ENCODE measurements at places on chromosomes 7 and 10. TPM values are rescaled to one million over a fixed set of nuclear protein-coding genes. Genes with fewer than 3 reads are reported as not detected.

INA gene
- 1.4 TPM for total RNA-seq

- DNase-seq: peak; percentile 21
Observed at GRCh38 chr10:33534416-33534815, 199.9 kb upstream of the NRP1 start.

RTKN2 gene
- 5.1 TPM for total RNA-seq

GRCh38 chr10:23081891-23082290 lies 13.5 kb upstream of the MSRB2 start:
- DNase-seq: no peak

DNA sequence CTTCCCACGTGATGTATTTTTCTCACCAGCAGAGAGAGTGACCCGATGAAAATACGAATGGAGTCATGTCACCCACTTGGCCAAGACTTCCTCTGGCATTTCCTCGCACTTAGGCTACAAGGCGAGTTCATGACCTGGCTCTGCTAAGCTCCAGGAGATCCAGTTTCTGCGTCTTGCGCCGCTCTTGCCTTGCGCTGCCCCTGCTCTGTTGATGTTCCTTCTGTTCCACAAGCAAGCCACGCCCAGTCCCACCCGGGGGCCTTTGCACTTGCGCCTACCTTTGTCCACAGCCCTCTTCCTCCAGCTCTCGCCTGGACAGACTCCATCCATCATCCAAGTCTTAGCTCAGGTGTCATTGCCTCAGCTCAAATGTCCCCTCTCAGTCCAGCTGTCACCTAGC lies 116.3 kb upstream of the SHH start:
- no peak for DNase-seq

- no peak for DNase-seq
Observed at GRCh38 chr7:4261601-4261960, 420.5 kb upstream of the FOXK1 start.

GRCh38 chr7:40546616-40547501 lies 412.1 kb downstream of the SUGCT start:
- no peak for DNase-seq

WDFY4 gene
- total RNA-seq: 4.6 TPM

- DNase-seq: no peak
Observed at GRCh38 chr10:36057180-36057579, 415.1 kb upstream of the FZD8 start.

GRCh38 chr10:24897326-24897926 lies 55.0 kb downstream of the PRTFDC1 start:
- peak; percentile 56 for DNase-seq

PON1 gene
- 0.24 TPM for total RNA-seq

DNA sequence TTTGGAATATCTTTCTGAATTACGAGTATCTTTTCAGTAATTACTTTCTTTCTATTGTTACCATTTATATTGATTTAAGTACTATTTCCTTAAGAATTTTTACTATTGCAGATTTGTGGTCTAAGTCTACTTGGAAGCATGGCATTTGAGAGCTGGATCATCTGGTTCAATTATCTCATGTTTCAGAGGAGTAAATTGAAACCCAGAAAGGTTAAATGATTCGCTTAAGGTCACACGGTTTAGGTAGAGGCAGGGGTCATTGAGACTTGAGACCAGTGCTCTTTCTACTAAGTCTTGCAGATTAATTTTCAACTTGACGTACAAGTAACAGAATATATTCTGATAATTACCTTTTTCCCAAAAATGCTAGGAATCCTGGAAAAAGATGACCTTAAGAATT lies 109.2 kb upstream of the GLCCI1 start:
- DNase-seq: no peak

GRCh38 chr10:16381083-16381482 lies 55.7 kb upstream of the PTER start:
- DNase-seq: no peak

DNA sequence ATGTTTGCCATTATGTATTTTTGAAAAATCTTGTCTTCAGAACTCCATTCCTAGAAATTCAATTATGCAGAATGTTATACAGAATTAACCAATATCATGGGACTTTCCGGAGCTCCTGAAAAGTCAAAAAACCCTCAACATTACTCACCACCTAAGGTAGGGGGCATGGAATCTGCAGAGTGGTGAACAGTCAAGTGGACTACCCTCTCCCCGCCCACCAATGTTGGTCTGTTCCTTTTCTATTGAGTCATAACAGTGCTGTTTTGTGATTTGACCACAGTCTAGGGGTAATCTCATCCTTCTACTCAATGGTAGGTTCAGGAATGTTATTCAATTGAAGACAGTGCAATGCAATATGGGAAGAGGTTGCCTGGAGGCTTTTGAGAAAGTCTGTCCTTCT lies 130.5 kb upstream of the HABP2 start:
- no peak for DNase-seq

GRCh38 chr7:116340943-116341907 lies 130.9 kb downstream of the TES start:
- no peak for DNase-seq

NUTM2B gene
- total RNA-seq: 2.2 TPM

- DNase-seq: no peak
Observed at GRCh38 chr10:29166713-29167112, 122.2 kb upstream of the LYZL1 start.

GRCh38 chr10:64463406-64463805 lies 942.2 kb downstream of the REEP3 start:
- DNase-seq: no peak

DNA sequence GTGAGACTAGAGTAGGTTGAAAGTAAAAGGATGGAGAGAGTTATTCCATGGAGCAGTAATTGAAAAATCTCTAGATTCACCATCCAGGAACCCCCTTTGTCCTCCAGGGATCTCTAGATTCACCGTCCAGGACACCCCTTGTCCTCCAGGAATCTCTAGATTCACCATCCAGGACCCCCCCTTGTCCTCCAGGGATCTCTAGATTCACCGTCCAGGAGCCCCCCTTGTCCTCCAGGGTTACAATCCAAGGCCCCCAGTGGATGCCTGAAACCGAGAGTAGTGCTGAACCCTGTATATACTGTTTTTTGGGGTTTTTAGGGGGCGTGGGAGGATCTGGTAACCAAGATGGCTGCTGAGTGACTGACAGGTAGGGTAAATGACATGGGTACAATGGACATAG lies 38.3 kb upstream of the PPP2R2D start:
- DNase-seq: no peak

DNA sequence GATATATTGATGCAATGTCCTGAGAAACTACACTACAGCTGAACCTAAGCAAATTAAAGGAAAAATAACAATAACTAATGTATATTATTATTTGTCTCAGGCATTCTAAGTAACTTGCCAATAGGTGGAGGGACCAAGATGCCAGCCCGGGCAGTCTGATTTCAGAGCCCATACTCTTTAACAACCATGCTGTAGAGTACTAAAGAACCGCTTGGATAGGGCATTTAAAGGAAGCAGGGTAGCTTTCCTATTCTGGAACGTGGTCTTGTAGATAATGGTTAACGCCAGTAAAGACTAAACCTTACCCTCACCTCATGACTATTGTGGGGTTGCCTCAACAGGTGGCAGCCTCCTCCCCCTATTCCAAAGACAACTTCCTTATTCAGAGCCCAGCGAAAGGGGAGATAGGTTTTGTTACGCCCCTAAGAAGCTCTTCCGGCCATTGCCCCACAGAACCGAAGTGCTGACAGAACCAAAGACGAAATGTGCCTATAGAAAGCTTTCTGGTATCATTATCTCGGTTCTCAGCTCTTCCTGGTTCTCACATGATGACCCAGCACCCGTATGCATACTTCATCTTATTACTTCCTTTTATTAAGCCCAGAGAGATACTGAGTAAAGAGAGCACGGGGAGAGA lies 707 bp upstream of the C1GALT1 start:
- no peak for DNase-seq

HECW1 gene
- total RNA-seq: 4.1 TPM

DNA sequence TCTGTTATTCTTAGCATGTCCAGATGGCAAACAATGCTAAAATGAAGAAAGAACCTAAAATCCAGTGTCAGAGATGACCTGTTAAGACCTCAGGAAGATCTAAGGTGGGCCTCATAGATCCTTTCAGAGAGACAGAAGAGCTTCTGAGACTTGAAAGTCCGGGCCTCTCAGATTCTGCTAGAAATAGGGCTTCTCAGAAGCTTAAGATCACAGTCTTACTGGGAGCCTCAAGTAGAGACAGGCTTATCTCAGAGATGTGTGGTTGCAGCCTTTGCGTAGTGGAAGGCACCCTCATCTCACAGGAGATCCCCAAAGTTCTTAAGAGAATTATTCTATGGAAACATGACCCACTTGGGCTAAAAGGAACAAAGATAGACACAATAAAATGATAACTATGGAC lies 642.8 kb downstream of the TNS3 start:
- DNase-seq: peak; percentile 40

SPDYE6 gene
- total RNA-seq: not detected

FGFBP3 gene
- 1.2 TPM for total RNA-seq

GRCh38 chr10:6234371-6234770 lies 31.6 kb downstream of the PFKFB3 start:
- no peak for DNase-seq

DNA sequence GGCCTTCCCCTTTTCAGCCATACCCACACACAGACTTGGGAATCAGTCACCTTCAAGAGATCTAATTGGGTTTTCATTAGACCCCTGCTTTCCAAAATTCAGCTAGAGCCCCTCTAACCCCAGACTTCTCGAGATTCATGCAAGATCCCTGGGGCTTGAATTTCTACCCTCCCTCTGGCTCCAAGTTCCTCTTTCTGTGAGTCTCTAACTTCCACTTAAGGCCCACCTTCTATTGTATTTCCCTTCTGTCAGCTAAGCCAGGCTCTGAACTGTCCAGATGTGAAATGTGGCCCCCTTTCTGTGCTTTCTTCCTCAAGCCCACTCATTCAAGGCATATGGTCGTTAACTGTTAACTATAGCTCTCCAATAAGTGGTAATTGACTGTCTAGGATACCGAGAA lies 132.2 kb downstream of the ZNF365 start:
- DNase-seq: no peak

IFIT2 gene
- total RNA-seq: 9.1 TPM

- DNase-seq: peak; percentile 39
Observed at GRCh38 chr10:6124666-6125065, 35.8 kb downstream of the RBM17 start.

DNA sequence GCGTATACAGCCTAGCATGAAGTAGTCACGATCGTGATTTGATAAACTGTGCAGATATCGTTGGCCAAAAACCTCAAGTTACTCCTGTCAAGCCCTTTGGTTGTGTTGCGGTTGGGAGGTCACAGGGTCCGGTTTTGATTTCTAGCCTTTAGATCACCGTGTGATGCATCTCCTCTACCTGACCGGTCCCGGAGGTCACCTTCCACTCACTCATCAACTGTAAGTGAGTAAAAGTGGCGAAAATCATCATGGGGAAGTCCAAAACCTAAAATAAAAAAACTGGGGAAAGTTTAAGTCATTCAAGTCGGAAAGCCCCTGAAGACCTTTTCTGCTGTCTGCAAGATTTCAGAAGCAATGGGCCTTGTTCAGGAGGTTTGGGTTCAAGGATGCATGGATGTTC lies 62.8 kb downstream of the ADARB2 start:
- no peak for DNase-seq

DNA sequence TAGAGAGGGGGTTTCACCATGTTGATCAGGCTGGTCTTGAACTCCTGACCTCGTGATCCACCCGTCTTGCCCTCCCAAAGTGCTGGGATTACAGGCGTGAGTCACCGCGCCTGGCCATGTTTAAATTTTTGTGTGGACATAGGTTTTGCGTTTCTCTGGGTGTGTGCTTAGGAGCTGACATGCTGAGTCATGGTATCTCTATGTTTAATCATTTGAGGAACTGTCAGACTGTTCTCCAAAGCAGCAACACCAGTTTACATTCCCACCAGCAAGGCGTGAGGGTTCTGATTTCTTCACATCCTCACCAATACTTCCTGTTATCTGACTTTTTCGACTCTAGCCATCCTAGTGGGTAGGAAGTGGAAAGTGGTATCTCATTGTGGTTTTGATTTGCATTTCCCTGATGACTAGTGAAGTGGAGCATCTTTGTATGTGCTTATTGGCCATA lies 153.7 kb downstream of the DNAJB6 start:
- peak; percentile 15 for DNase-seq

DNA sequence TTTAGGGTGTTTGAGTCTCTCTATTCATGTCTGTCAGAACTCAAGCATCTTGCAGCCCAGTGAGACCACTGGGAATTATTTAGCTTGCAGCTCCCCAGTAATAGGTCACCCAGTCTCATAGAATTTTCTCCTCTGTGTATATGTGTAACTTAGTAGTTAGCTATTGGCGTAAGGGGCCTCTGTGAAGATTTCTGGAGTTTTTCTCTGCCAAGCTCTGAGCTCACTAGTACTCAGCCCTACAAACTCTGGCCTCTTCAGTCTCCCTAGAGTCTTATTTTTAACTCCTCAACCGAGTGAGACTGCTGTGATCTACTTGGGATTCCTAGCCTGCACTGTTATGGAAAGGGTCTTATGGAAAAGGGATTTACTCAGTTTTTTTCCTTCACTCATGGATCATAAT lies 90.2 kb downstream of the PPP1R9A start:
- DNase-seq: peak; percentile 72

GRCh38 chr10:27366769-27367168 lies 126.2 kb upstream of the ACBD5 start:
- DNase-seq: no peak

- DNase-seq: no peak
Observed at GRCh38 chr7:40566879-40567278, 432.1 kb downstream of the SUGCT start.

OR6V1 gene
- 1.7 TPM for total RNA-seq

FXYD4 gene
- total RNA-seq: not detected

TMEM273 gene
- 1.4 TPM for total RNA-seq

CALCR gene
- 0.48 TPM for total RNA-seq

DNA sequence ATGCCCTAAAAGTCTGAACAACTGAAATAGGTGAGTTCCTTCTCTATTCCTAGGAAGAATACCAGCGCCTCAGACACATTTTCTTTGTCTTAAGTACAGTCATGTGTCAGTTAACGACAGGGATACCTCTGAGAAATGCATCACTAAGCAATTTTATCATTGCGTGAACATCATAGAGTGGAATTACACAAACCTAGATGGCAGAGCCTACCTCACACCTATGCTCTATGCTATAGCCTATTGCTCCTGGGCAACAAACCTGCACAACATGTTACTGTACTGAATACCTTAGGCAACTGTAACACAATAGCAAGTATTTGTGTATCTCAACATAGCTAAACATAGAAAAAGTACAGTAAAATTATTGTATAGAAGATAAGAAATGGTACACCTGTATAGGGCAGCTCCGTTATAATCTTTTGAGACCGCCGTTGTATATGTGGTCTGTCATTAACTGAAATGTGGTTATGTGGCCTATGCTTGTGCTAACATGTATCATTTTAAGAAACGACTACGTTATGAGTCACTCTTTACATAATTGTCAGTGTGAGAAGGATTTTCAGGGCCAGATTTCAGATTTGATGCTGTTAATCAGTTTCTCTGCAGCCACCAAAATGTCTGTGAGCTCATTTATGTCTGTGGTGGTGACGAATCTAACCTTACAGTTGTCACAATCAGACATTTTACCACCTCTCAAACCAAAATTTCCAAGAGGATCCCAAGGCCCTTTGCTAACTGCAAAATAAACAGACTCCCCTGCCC lies 66.1 kb upstream of the STK17A start:
- no peak for DNase-seq

GRCh38 chr7:19305698-19306097 lies 160.5 kb upstream of the FERD3L start:
- no peak for DNase-seq

All from umbilical cord (tissue), 2 donors.